Right lobe of liver (tissue), 6 donors: ENCODE measurements at places on chromosomes 7 and 10. TPM values are rescaled to one million over a fixed set of nuclear protein-coding genes. Genes with fewer than 3 reads are reported as not detected.

The DNAH11 gene
- 3.1 TPM for total RNA-seq

The ANKRD2 gene
- not detected for total RNA-seq

GRCh38 chr7:64914557-64914956, 11.5 kb downstream of the ZNF273 start:
- H3K4me3 ChIP-seq, result no peak overlapping the region
- DNase-seq, result no peak
- H3K27me3 ChIP-seq, result no peaks in the 10 kb centered on the region
- H3K36me3 ChIP-seq, result no peaks in the 10 kb centered on the region
- H3K4me1 ChIP-seq, result no peaks in the 10 kb centered on the region

DNA sequence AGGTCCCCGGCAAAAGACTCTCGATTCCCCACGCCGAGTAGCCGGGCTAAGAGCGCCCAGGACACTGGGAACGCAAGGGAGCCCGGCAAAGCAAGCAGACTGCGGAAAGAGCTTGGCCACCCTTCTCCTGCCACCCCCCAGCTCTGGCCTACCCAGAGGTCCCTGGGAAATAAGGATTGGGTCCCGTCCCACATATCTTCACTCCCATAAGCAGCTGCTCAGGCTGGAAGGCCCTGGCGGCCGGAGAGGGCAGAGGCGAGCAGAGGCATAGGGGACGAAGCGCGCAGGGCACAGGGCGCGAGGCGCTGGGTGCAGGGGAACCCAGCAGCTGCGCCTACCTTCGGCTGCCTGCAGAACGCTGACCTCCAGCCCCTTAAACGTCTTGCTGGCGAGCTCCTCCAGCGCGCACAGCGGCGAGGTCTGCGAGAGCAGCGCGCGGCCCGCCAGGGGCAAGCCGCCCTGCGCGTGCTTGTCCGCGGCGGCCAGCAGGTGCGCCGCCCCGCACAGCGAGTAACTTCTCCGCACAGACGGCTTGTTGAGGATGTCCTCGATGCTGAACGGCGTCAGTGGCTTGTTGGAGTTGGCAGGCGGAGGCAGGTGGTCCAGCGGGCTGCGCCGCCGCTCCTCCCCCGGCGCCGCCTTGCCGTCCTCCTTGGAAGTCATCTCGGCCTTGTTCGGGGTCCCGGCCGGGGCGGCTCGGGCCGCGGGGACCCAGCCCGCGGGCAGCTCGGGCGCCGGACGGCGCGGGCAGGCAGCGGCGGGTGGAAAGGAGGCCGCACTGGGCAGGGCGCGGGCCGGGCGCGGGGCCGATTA, 904 bp downstream of the LBX1 start:
- H3K27ac ChIP-seq, result no peak overlapping the region
- H3K4me1 ChIP-seq, result peaks cover 41% of the 10 kb centered on the region
- no peak for DNase-seq
- no peak overlapping the region for H3K4me3 ChIP-seq
- no peaks in the 10 kb centered on the region for H3K36me3 ChIP-seq

GRCh38 chr10:101969412-101969922, 86.5 kb downstream of the ARMH3 start:
- no peak for DNase-seq
- no peak overlapping the region for H3K4me3 ChIP-seq
- no peaks in the 10 kb centered on the region for H3K4me1 ChIP-seq

DNA sequence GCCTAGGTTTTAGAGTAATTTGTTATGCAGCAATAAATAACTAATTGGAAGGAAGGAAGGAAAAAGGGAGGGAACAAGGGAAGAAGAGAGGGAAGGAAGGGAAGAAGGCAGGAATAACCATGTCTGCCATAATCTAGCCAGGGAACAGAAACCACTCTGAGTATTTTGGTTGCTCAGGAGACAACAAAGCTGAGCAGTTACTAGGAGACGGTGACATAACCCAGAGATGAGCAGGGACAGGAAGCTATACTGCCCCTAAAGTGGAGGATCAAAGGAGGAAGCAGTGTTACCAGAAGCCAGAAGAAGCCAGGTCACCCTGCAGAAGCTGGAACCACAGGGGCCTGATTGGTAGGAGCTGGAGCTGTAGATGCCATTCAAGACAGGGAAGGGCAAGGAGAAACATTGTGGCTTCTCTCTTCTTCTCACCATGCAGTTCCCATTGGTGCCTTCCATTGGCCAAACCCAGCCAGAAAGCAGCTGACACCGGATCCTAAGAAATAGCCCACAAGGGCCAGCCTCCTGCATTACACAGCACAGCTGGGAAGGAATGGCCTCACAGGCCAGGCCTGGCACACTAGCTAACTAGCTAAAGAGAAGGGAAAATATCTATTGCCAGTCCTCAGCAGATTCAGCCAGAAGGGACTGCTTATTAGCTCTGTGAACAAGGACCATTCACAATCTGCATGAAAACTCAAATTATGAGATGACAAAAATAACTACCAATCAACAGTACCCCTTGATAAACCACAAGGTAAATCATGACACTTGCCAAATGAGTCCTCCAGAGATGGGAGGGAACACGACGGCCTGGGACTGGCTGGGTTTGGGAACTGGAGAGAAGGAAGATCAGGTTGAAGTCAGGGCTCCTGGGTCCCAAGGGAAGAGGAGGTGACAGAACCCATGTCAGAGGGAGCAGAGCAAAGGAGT, 184.5 kb upstream of the NFE2L3 start:
- H3K4me1 ChIP-seq, result peaks cover 23% of the 10 kb centered on the region
- no peak for DNase-seq
- no peaks in the 10 kb centered on the region for H3K27me3 ChIP-seq
- H3K27ac ChIP-seq, result no peak overlapping the region
- H3K4me3 ChIP-seq, result no peak overlapping the region
- no peaks in the 10 kb centered on the region for H3K36me3 ChIP-seq

DNA sequence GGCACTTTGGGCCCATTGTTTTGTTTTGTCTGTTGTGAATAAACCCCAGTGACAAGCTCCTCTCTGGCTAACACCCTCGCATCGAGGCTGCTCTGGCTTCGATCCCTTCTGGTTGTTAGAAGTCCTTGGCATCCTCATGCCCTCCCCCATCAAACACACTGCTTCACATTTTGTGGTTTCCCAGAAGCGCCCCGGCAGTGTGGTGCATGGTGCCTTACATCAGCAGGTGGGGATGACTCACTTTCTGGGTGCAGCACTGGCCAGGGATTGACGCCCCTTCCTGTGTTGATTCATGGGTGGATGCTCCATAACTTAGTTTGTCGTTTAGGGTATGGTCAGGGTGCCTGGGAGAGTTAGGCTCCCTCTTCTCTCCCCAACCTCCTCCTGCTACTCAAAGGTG, 51.4 kb downstream of the PLPP4 start:
- no peaks in the 10 kb centered on the region for H3K36me3 ChIP-seq
- no peak overlapping the region for H3K27ac ChIP-seq
- no peak overlapping the region for H3K4me3 ChIP-seq
- H3K27me3 ChIP-seq, result no peaks in the 10 kb centered on the region
- H3K4me1 ChIP-seq, result no peaks in the 10 kb centered on the region
- DNase-seq, result no peak

GRCh38 chr10:128191847-128192246, 65.6 kb upstream of the MKI67 start:
- H3K4me1 ChIP-seq, result no peaks in the 10 kb centered on the region
- H3K4me3 ChIP-seq, result no peak overlapping the region
- H3K27me3 ChIP-seq, result no peaks in the 10 kb centered on the region
- H3K27ac ChIP-seq, result no peak overlapping the region

DNA sequence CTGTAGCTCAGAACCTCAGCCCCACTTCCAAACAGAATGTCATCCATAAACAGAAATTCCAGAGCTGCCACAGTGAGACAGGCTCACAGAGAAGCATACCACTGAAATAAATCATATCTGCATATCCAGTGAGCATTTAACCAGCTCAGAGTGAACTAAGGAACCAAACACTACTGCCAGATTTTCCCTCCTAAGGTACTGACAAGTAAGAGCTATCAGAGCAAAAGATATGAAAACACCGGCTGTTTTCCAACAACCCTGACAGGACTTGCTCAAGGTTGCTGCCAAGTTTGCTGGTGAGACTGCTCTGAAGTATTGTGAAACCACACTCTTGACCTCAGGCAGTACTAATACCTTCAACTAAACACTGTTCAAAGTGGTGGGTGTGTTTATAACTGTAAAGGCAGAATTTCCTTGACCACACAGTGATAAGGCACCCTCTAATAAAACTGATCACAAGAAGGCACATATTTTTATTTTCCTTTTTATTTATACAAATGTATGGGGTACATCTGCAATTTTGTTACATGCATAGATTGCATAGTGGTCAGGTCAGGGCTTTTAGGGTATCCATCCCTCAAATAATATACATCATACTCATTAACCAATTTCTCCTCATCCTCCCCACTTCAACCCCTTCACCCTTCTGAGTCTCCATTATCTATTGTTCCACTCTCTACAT, 18.3 kb downstream of the SGMS1 start:
- H3K36me3 ChIP-seq, result no peaks in the 10 kb centered on the region
- no peak overlapping the region for H3K4me3 ChIP-seq
- H3K27me3 ChIP-seq, result no peaks in the 10 kb centered on the region
- DNase-seq, result no peak
- H3K4me1 ChIP-seq, result no peaks in the 10 kb centered on the region

DNA sequence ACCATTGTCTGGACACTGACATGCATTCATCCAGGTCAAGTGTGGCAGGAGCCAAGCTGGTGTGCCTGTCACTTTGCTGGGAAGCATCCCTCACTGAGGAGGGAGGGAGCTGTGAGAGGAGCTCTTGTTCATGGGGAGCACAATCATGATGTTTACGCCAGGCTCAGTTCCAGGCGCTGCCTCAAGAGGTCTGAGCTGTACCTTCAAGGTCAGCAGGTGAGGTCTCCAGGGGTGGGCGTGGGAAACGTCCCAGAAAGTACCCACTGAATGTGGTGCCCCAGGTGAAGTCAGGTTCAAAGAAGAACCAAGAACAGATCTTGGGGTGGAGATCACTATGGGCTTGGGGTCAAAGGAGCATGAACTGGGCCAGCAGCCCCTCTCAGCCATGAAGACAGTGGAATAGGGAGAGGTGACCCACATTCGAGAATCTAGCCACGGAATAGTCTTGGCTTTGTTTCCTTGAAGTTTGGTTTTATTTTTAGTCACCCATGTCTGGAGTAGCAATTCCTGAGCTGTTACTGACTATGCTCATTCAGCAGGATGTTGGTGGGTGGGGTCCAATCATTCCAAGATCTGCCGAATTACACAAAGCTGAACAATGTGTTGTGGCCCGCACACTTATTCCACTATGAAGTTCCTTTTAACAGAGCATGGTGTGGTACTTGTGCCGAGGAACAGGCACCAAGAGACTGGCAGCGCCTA, 29.3 kb downstream of the NPS start:
- no peaks in the 10 kb centered on the region for H3K27me3 ChIP-seq
- no peak overlapping the region for H3K27ac ChIP-seq
- H3K36me3 ChIP-seq, result no peaks in the 10 kb centered on the region
- H3K4me3 ChIP-seq, result no peak overlapping the region
- H3K4me1 ChIP-seq, result no peaks in the 10 kb centered on the region

DNA sequence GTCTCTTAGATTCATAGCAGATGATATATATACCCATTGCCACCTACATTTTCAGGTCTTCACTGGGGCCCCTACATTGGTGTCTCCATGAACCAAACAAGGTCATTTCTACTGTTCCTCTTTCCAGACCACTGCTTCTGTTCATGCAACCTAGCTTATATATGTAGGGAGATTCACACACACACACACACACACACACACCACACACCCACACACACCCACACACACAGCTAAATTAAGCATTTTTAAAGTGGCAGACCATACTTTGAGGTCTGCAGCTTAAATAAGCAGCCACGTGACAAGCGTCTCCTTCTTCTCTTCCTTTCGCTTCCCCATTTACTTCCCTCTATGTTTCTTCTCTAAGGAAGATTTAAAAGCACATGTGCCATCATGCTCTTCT, 70.0 kb upstream of the CC2D2B start:
- DNase-seq, result no peak
- no peaks in the 10 kb centered on the region for H3K4me1 ChIP-seq
- H3K4me3 ChIP-seq, result no peak overlapping the region
- no peaks in the 10 kb centered on the region for H3K36me3 ChIP-seq

DNA sequence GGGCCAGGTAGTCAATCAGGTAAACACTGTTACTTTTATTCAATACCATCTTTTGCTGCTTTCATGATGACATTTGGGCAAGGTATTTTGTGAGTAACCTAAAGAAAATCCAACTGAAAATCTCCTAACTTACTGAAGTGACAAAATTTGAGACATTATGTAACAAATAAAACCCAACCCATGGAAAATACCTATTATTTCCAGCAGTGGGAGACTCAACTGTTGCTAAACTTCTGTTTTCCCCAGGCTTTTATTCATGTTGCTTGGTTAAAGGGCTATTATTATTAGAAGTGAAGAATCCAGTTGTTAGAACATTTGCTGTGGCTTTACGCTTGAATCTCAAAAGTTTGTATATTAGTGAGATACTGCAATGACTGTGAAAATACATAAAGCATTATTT, 215.9 kb downstream of the MDFIC start:
- H3K27ac ChIP-seq, result no peak overlapping the region
- H3K36me3 ChIP-seq, result no peaks in the 10 kb centered on the region
- H3K4me1 ChIP-seq, result no peaks in the 10 kb centered on the region
- DNase-seq, result no peak

The UNC5B gene
- total RNA-seq, result 5.4 TPM

- no peaks in the 10 kb centered on the region for H3K4me1 ChIP-seq
- no peak overlapping the region for H3K4me3 ChIP-seq
- H3K27me3 ChIP-seq, result no peaks in the 10 kb centered on the region
- no peak for DNase-seq
- H3K27ac ChIP-seq, result no peak overlapping the region
- no peaks in the 10 kb centered on the region for H3K36me3 ChIP-seq
These were observed 178.2 kb upstream of the NAMPT start for GRCh38 chr7:106462914-106463482.

DNA sequence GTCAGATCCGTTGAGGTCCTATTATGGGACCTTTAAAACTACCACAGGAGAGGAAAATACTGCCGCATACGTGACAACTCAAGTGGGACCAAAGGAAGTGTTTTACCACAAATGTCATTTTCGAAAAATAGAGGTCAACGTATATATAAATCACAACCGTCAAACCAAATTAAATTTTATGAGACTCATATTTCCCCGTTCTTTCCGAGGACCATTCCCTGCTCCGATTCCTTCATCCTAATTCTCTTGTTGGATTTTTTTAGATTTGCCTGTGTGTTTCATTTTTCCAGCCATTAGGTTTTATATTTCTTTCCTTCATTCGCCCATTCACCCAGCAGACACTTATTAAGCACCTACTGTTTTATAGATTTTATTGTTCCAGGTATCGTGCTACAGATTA, 583.9 kb upstream of the FOXK1 start:
- no peaks in the 10 kb centered on the region for H3K36me3 ChIP-seq
- no peak overlapping the region for H3K27ac ChIP-seq
- no peaks in the 10 kb centered on the region for H3K27me3 ChIP-seq
- no peak for DNase-seq
- no peaks in the 10 kb centered on the region for H3K4me1 ChIP-seq

DNA sequence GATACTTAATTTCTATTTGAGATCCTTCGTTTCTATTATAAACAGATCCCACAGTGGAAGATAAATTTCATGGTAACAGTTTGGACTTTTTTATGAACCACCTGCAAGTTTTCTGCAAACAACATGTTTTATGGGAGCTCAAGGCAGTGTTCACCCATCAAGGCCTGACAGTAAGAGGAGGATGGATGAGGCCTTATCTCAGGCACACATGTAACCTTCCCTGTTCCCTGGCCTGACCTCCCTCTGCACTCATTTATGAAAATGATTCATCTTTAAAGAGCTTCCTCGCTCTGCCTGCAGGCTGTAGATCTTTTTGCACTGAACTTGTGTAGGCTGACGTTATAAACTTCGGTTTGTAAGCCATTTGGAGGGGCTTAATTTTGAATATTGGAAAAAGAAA, 500.1 kb downstream of the GATA3 start:
- H3K27ac ChIP-seq, result no peak overlapping the region
- H3K4me3 ChIP-seq, result no peak overlapping the region
- no peaks in the 10 kb centered on the region for H3K36me3 ChIP-seq
- no peaks in the 10 kb centered on the region for H3K4me1 ChIP-seq
